ENCODE measurements at places on chromosomes 3 and 15.
A peak's percentile ranks its signal among the peaks of the same experiment; 100 is the strongest.

DNA sequence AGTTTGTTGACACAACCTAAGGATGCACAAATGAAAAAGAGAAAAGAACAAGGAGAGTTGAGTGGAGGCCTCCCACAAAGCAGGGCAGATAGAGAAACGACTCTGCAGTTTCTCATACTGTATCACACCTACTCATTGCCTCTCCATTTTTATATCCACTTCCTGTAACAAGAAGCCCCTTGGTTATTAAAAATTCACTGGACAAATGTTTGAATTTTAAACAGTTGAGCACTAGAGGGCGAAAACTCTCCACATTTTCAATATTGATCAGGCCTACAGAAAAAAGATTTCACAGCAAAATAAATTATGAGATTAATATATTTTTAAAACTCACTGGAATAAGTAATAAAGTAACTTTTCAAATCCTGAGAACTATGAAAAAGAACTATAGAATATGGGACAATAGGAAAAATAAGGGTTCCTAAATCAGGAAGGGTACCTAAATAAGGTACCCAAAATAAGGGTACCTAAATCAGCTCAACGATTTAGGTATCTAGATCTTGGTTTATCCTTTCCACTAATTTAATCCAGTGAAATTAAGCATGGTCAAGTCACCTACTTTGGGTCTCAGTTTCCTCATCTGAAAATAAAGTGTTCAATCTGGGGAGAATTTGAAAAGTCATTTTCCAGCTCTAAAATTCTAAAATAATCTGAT, 47.0 kb upstream of the PPIB start:
- peak; percentile 77 for DNase-seq

- DNase-seq, result no peak
Measured at GRCh38 chr3:157180262-157180661, 20.3 kb upstream of the CCNL1 start.

- no peak for DNase-seq
Measured at GRCh38 chr3:61707492-61707891, 146.1 kb downstream of the PTPRG start.

GRCh38 chr3:109125902-109126301, 8.0 kb upstream of the MORC1 start:
- DNase-seq, result no peak
